ENCODE measurements at places on chromosomes 13 and 19.
A peak's percentile ranks its signal among the peaks of the same experiment; 100 is the strongest.

DNA sequence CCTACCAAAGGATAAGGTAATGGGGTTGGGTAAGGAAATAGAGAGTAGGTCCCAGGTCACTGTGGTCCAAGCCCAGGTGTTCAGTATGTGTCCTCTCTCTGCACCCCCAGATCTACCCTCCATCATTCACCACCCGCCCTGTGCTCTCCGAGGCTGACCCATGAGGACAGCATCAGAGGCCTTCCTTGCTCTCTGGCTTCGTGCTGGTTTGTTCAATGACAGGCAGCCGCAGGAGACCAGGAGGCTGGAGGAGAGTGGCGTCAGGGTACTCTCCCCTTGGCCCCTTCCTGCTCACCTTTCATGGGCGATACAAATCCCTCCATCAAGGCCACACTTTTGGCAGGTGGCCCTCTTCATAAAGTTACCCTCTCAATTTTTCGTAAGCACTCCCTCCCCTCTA is 1.7 kb downstream of the TUBA3C start:
- DNase-seq, result no peak

- DNase-seq, result no peak
These were observed 1.8 kb downstream of the AXL start for GRCh38 chr19:41220811-41221210.

DNA sequence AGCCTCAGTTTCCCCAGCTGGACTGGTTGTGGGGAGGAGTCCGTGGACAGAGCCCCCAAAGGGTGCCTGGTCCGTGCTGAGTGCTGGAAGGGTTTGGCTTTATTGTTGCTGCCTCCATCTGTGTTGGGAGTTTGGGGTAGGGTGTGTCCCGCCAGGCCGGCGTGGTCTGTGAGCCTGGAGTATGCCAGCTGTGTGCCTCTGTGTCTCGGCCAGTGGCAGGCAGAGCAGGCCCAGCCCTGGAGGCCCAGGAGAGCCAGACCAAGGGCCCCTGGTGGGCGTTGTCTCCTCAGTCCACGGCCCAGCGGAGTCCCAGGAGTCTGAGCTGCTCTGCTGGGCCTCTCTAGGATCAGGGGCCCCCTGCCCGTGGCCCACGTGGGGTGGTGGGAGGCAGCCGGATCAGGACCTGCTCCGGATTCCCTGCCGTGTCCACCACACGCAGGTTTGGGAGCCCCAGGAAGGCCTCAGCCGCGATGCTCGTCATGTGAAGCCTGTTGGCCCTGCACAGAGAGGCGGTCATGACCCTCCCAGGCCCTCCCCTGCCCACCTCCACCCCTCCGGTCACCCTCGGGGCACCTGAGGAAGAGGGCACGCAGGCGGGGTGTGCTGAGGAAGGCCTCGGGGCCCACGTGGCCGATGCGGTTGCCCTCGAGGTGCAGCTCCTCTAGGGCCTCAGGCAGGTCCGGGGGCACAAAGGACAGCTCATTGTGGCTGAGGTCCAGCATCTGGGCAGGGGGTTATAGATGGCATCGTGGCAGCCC is 6.6 kb downstream of the PODNL1 start:
- no peak for DNase-seq

GRCh38 chr13:50531917-50532899 is 311.3 kb downstream of the DLEU7 start:
- DNase-seq, result peak; percentile 15

DNA sequence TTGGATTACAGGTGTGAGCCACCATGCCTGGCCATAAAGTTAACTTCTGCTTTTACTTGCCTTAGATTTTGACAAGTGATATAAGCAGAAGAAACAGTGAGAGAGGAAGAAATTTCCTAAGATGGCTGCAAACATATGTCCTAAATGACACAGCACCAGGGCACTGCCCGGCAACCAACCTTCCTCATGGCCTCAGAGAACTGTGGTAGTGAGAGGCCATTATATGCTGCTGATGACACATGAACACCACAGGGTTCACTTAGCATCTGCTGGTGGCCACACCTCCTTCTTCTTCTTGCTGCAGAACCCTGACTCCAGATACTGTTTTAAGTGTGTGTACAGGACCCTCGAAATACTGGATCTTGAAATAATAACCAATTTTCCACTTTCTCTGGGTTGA is 88.2 kb downstream of the KCTD12 start:
- no peak for DNase-seq

Measured in naive thymus-derived CD8-positive, alpha-beta T cell (primary cell).